ENCODE measurements at places on chromosomes 16 and 17. TPM values are rescaled to one million over a fixed set of nuclear protein-coding genes. Genes with fewer than 3 reads are reported as not detected.

DNA sequence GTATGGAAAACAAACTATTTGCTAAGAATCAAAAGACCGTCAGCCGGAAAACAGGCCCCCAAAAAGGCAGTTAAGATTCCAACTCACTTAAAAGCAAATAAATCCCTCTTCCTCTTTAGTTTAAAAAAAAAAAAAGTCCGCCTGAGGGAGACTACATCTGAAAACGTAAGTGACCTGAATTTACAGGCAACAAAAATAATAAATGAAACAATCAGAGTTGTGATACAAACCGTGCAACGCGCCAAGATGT is 1.1 kb downstream of the KANSL1 start:
- H3K4me3 ChIP-seq: peak overlapping the region; percentile 88
- H3K27me3 ChIP-seq: no peaks in the 10 kb centered on the region
- peaks cover 22% of the 10 kb centered on the region for H3K4me1 ChIP-seq
- no peaks in the 10 kb centered on the region for H3K36me3 ChIP-seq
- H3K27ac ChIP-seq: peak overlapping the region; percentile 95
- no peak for DNase-seq

GRCh38 chr17:20171741-20172365 is 162.7 kb downstream of the SPECC1 start:
- no peaks in the 10 kb centered on the region for H3K36me3 ChIP-seq
- H3K4me1 ChIP-seq: peaks cover 13% of the 10 kb centered on the region
- H3K27me3 ChIP-seq: no peaks in the 10 kb centered on the region
- no peak for DNase-seq

DNA sequence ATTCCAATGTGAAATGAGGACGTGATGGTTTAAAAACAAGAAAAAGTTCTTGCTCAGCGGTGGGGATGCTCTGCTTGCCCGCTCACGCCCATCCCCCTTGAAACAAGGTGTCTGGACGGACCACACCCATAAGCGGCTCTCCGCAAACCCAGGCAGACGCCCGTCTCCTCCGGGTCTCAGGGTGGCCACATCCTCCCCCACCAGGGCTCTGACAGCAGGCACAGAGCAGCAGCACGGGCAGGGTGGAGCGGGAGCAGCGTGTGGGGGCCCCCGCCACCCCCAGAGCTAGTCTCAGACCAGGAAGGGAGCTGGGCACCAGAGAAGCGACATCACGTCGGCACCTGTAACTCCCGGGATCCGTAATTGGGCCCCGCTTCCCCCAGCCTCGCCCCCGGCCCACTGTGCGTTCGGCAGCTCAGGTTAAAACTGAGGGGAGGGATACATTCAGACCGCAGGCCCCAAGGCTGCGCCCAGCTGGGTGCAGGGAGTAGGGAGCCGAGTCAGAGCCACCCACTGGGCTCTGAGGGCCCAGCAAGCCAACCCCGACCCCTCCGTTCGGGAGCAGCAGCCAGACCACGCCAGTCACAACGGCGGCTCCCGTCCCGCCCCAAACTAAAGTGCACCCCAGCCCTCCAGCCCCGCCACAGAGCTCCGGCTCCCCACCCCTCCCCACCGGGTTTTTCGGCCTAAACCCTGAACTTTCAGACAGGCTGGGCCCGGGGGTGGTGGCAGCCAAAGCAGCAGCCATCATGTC is 22.0 kb downstream of the CLUH start:
- H3K36me3 ChIP-seq: no peaks in the 10 kb centered on the region
- peaks cover 7% of the 10 kb centered on the region for H3K4me1 ChIP-seq
- no peaks in the 10 kb centered on the region for H3K27me3 ChIP-seq
- H3K27ac ChIP-seq: no peak overlapping the region

- H3K4me3 ChIP-seq: no peak overlapping the region
- H3K27me3 ChIP-seq: no peaks in the 10 kb centered on the region
- DNase-seq: no peak
- H3K4me1 ChIP-seq: peaks cover 20% of the 10 kb centered on the region
- peaks cover 7% of the 10 kb centered on the region for H3K36me3 ChIP-seq
Observed at GRCh38 chr16:15966420-15966819, 17.0 kb downstream of the ABCC1 start.

GRCh38 chr16:56691885-56692284 is 9.6 kb downstream of the MT1X start:
- no peak overlapping the region for H3K27ac ChIP-seq
- H3K27me3 ChIP-seq: no peaks in the 10 kb centered on the region
- no peaks in the 10 kb centered on the region for H3K36me3 ChIP-seq
- no peak overlapping the region for H3K4me3 ChIP-seq
- DNase-seq: no peak

The TLCD2 gene
- total RNA-seq: 1.4 TPM

GRCh38 chr16:50228364-50228868 is 37.9 kb upstream of the ADCY7 start:
- no peak for DNase-seq
- no peaks in the 10 kb centered on the region for H3K4me1 ChIP-seq
- no peaks in the 10 kb centered on the region for H3K27me3 ChIP-seq
- peaks cover 13% of the 10 kb centered on the region for H3K36me3 ChIP-seq

The HAP1 gene
- 3.8 TPM for total RNA-seq

GRCh38 chr16:17412221-17412620 is 58.5 kb downstream of the XYLT1 start:
- no peaks in the 10 kb centered on the region for H3K27me3 ChIP-seq
- peak overlapping the region; percentile 65 for H3K27ac ChIP-seq
- no peaks in the 10 kb centered on the region for H3K36me3 ChIP-seq
- H3K4me1 ChIP-seq: peaks cover 4% of the 10 kb centered on the region
- no peak overlapping the region for H3K4me3 ChIP-seq

The RPS2 gene
- 3,974 TPM for total RNA-seq

GRCh38 chr17:7056386-7056785 is 12.5 kb upstream of the SLC16A11 start:
- no peak for DNase-seq
- H3K27me3 ChIP-seq: no peaks in the 10 kb centered on the region
- H3K4me3 ChIP-seq: no peak overlapping the region
- no peak overlapping the region for H3K27ac ChIP-seq
- H3K4me1 ChIP-seq: no peaks in the 10 kb centered on the region

GRCh38 chr17:76497979-76498875 is 3.0 kb downstream of the RHBDF2 start:
- peak; percentile 59 for DNase-seq
- no peaks in the 10 kb centered on the region for H3K27me3 ChIP-seq
- no peaks in the 10 kb centered on the region for H3K36me3 ChIP-seq
- H3K27ac ChIP-seq: no peak overlapping the region

GRCh38 chr17:39404542-39405378 is 3.3 kb upstream of the FBXL20 start:
- no peaks in the 10 kb centered on the region for H3K4me1 ChIP-seq
- no peak for DNase-seq
- H3K27ac ChIP-seq: no peak overlapping the region

The HSD3B7 gene
- 2.9 TPM for total RNA-seq

The TOM1L1 gene
- total RNA-seq: 57.1 TPM

- H3K36me3 ChIP-seq: no peaks in the 10 kb centered on the region
- H3K4me3 ChIP-seq: no peak overlapping the region
- no peak for DNase-seq
- H3K4me1 ChIP-seq: peaks cover 14% of the 10 kb centered on the region
Observed at GRCh38 chr16:7653746-7654461, 321.3 kb downstream of the RBFOX1 start.

DNA sequence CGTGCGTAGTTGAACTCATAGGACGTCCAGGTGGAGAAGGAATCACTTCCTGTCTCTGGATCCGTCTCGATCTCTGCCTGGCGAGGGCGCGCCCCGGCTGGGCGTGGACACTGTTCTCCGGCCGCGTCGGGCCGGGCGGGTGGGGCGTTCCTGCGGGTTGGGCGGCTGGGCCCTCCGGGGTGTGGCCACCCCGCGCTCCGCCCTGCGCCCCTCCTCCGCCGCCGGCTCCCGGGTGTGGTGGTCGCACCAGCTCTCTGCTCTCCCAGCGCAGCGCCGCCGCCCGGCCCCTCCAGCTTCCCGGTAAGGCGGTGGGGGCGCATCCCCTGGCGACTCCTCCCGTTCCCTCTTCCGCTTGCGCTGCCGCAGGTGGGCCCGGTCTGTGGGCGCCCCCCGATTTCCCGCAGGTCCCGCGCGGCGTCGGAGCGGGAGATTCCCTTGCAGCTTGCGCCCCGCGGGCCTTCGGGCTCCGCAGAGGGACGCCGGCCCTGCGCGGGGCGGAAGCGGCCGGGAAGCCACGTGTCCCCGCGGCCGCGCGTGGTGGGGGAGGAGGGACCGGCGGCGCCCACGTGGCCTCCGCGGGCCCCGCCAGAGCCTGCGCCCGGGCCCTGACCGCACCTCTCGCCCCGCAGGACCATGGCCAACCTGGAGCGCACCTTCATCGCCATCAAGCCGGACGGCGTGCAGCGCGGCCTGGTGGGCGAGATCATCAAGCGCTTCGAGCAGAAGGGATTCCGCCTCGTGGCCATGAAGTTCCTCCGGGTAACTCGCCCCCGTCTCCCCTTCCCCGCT is at the start of gene NME2:
Gene NME2 (plus strand): TSS at position 214 of the 789 bp plus-strand sequence. CDS start 420 bp downstream, at position 634.
- peak; percentile 74 for DNase-seq
- H3K36me3 ChIP-seq: peaks cover 51% of the 10 kb centered on the region
- H3K4me3 ChIP-seq: peak within 1 kb of the TSS; percentile 91

GRCh38 chr17:31699281-31699680 is 159.8 kb downstream of the COPRS start:
- peak; percentile 14 for DNase-seq
- no peaks in the 10 kb centered on the region for H3K27me3 ChIP-seq
- H3K36me3 ChIP-seq: no peaks in the 10 kb centered on the region
- H3K4me1 ChIP-seq: no peaks in the 10 kb centered on the region
- H3K27ac ChIP-seq: no peak overlapping the region

GRCh38 chr17:2062571-2063183 is 7.8 kb downstream of the HIC1 start:
- no peaks in the 10 kb centered on the region for H3K36me3 ChIP-seq
- DNase-seq: no peak
- H3K4me1 ChIP-seq: no peaks in the 10 kb centered on the region

DNA sequence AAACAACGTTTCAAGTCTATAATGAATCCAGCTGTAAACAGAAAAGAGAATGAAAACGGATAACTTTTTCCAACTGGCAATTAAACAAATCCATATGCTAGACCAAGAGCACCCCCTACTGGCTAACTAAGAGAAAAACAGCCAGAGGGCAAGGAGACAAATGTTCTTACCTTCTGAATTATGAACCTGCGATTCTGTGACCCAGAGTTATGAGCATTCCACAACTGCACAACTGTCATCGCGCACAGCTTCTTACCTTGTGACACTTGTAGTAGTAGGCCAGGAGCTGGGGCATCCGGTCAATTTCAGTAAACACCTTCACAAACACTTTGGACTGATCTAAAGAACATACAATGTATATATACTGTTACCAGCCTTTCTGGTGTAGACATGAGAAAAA is 18.6 kb downstream of the COG7 start:
- no peaks in the 10 kb centered on the region for H3K36me3 ChIP-seq
- no peaks in the 10 kb centered on the region for H3K27me3 ChIP-seq
- no peak for DNase-seq
- no peaks in the 10 kb centered on the region for H3K4me1 ChIP-seq
- H3K4me3 ChIP-seq: no peak overlapping the region
- no peak overlapping the region for H3K27ac ChIP-seq

The HBQ1 gene
- 1.4 TPM for total RNA-seq

The RNF157 gene
- total RNA-seq: 14.9 TPM

The SEPTIN12 gene
- total RNA-seq: not detected

The DNAI2 gene
- not detected for total RNA-seq

DNA sequence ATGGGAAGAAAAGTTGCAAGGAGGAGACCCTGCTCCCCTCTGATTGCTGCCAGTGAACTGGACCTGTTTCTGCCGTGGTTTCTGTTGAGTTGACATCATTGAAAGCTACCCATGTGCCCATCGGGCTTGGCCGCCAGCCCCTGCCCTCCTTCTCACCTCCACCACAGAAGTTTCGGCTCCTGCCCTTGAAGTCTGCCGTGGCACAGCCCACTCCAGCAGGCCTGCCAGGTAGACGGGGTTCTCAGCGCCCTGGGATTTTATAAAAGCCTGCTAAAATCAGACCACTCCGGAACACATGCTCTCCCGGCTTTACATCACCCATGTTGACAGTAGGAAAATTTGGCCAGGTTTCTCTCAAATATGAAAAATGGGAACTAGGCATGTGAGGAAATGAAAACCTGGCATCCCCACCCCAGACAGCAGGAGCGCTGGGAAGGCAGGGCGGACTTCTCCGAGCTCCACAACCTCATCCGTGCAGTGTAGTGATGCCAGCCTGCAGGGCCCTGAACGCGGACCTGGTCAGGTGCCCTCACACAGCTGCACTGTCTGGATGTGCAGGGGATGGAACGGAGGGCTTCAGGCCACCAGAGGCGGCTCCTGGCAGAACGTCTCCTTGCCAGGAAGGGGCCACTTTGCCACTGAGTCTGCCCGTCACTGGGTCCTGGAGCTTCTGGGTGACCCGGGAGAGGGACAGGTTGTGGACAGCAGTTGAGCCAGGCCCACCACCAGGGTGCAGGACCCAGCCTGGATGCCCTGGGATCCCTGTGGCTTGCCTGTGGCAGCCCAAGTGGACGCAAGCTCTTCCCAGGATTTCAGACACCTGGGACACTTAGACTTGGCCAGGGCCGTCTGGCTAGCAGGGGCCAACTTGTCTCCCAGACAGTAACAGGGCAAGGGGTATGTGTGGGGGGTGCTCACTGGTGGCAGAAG is 6.9 kb upstream of the GSE1 start:
- H3K27ac ChIP-seq: 0 out of 2 replicates have a peak overlapping the region, but pooled peaks have one; percentile 22
- H3K36me3 ChIP-seq: no peaks in the 10 kb centered on the region
- 0 out of 2 replicates have a peak overlapping the region, but pooled peaks have one; percentile 22 for H3K4me3 ChIP-seq
- no peaks in the 10 kb centered on the region for H3K27me3 ChIP-seq

GRCh38 chr16:19662351-19662750 is 55.7 kb downstream of the KNOP1 start:
- peaks cover 11% of the 10 kb centered on the region for H3K36me3 ChIP-seq
- no peak overlapping the region for H3K4me3 ChIP-seq
- no peaks in the 10 kb centered on the region for H3K4me1 ChIP-seq
- H3K27ac ChIP-seq: no peak overlapping the region

GRCh38 chr16:84625556-84625955 is 7.7 kb upstream of the COTL1 start:
- H3K27me3 ChIP-seq: no peaks in the 10 kb centered on the region
- H3K4me1 ChIP-seq: peaks cover 4% of the 10 kb centered on the region
- no peak overlapping the region for H3K4me3 ChIP-seq
- no peak overlapping the region for H3K27ac ChIP-seq

The FOXF1 gene
- total RNA-seq: not detected

Measured in H1 (cell line).